ENCODE measurements at places on chromosomes 4 and X.

DNA sequence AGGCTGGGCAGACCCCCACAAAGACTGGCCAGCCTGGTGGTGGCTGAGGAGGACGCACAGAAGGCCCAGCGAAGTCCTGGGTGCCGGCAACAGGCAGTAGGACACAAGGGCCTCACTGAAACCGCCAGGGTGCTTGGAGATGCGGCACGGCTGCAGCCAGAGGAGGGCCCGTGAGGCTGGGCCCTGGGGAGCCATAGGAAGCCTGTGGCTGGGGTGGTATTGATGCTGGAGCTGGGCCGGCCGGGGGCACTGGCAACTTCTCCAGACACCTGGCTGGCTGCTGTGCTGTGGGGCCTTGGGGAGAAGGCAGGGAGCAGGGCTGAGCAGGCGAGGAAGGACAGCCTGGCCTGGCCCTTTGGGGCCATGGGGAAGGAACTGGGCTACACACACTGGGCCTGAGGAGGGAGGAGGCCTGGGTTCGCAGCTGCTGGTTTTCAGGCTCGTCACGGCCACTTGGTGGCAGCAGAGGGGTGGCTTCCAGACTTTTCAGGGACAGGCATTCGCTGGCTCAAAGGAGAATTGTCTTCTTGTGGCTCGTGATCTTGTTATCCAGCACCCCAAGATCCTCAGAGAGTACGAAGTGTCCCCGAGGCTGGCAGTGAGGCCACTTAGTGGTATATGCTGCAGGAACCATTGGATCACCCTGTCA is 37.2 kb downstream of the ATP2B3 start:
- peak; percentile 53 for DNase-seq

- no peak for DNase-seq
Measured at GRCh38 chr4:147339100-147339499, 141.8 kb upstream of the EDNRA start.

GRCh38 chr4:84218031-84218430 is 281.1 kb downstream of the NKX6-1 start:
- DNase-seq: peak; percentile 76

DNA sequence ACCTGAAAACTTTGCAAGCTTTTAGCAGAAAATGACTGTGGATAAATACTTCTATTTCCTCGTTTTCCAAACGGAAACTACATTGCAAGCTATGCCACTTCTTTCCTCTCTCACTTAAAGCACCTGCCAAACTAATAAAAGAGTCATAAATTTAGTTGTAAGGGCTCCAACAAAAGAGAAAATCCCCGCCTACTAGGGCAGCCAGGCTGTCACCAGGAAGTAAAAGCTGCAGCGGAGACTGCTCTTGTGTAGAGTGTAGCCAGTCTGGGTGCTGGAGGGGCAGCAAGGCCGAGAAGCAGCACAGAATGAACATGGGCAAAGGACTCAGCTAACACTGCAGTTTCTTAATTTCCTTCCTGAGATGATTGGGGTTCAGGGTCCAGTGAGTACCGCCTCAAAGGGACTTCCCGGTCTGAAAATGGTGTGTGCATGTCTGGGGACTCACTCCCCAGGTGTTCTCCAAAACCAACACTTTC is 89.3 kb upstream of the MAML3 start:
- DNase-seq: peak; percentile 43

- no peak for DNase-seq
Measured at GRCh38 chr4:38678078-38678477, 14.1 kb downstream of the KLF3 start.

DNA sequence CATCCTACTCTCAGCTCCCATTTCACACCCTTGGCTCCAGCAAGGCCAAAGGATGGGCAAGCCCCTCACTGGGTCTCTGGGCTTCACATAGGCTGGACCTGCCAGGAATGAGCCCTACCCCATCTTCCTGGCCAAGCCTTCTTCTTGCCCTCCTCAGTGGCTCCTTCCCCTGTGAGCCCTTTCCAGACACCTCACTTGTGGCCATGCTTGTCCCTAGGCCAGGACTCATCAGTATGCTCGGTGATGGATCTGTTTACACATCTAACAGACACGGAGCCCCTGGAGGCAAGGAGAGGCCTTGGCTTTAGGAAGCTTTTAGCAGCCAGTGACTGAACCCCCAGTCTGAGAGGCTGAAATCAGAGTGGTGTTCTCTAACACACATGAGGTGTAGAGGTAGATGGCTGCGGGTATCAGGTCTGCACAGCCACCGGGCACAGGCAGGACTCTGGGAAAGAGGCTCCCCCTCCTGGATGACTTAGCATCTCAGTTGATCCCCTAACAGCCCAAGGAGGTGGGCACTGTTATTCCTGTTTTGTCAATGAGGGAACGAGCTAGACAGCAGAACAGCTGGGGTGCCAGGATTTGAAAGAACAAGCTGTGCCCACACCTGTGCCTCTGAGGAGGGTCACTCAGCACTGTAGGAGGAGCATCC is 44.8 kb downstream of the PPP2R2C start:
- no peak for DNase-seq

GRCh38 chrX:36501169-36501702 is 506.9 kb upstream of the FAM47C start:
- no peak for DNase-seq

DNA sequence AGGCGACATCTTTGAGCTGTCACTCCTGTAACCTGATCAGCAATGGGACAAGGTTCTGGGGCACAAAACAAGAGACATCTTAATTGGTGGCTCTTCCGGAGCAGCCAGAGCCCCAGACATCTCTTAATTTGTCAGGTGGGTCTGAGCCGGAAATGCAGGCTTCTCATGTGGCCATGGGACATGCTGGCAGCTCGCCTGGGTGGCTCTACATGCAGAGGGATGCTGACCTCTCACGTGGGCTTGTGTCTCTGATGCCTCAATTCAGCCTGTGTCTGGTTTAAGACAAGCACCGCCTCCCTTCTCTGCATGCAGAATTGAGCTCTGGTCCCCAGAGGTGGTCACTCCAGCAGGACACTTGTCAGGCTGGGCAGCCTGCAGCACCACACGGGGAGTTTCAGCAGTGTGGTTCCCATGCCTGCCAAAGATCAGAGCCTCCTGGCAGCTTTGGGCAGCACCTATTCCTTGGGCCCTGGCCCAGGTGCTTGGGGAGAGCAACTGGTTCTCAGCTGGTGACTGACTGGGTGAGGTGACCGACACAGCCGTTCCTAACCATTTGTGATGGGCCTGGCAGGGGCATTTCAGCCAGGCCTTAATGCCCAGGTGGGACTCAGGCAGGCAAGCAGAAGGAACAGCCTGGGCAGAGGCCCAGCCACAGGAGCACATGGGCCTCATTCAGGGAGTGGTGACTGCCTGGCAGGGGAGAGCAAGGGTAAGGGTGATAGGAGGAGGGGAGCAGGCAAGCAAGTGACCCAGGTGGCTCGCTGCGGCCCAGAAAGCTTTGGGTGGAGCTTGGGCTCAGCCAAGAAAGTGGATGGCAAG is 53.4 kb downstream of the HMX1 start:
- no peak for DNase-seq

- DNase-seq: no peak
Measured at GRCh38 chr4:61152433-61152832, 47.7 kb upstream of the ADGRL3 start.

DNA sequence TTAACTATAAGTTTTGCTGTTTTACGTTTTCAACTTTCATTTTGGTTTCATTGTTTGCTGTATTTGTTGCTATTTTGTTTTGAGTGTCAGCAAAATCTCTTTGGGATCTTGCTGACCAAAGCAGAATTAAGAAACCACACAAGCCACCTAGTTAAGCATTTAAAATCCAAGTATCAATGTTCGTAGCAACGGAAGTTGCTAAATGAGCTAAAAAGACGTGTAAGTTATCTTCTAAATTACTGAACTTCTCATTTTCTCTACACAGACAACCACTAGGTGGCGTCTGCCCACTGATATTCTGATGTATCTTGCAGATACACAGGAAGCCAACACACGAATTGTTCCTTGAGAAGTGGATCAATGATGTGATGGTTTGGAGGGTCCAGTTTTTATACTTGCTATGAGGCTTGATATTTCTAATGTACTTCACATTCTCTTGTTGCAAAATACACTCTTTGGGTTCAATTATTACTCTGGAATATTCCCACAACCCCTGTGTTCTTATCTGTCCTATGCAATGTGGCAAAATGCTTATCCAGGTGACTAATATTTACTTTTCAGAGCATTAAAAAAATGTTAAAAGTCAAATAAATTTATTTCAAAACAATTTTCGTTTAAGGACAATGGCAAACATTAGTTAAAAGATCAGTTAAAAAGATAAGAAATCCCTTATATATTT is 250.5 kb downstream of the TECRL start:
- DNase-seq: peak; percentile 60

DNA sequence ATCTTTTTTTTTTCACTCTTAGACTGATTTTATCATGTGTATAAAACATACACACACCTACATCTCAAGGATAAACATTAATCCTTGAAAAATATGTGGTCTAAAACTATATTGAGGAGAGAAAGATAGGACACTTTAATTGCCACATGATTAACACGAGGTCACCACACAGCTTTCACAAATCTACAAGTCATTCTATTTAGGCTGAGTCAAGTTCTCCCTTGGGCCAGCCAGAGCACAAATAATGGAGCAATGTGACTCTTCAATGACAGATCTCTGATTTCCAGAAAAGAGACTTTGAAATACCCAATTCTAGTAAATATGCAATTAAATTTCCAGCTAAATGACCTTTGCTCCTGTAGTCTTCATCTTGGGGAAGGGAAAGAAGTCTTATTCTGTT is 12.9 kb upstream of the ADH4 start:
- DNase-seq: no peak

DNA sequence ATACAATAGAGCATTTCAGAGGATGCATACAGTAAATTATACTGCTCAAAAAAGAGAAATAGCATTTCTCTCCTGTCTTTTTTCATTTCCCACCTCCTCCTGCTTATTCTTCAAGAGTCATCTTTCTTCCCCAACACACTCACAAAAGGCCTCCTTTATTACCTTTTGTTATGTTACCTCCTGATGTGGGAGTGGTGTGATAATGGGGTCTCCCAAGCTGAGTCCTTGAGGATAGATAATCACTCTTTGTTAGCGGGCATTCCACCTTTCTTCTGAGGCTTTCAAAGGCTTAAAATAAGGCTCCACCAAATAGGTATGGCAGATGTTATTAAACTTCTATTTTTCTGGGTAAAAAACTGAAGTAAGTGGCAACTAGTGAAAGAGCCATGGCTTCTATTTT is 159.8 kb downstream of the CPEB2 start:
- DNase-seq: no peak

GRCh38 chr4:1988327-1988724 is 20.4 kb downstream of the NELFA start:
- DNase-seq: no peak

GRCh38 chr4:26289401-26289800 is 31.4 kb upstream of the RBPJ start:
- no peak for DNase-seq

GRCh38 chr4:57435300-57435699 is 325.1 kb upstream of the IGFBP7 start:
- DNase-seq: no peak

- no peak for DNase-seq
Measured at GRCh38 chr4:61373901-61374440, 173.8 kb downstream of the ADGRL3 start.

GRCh38 chr4:152591876-152592275 is 56.0 kb upstream of the FBXW7 start:
- DNase-seq: no peak

DNA sequence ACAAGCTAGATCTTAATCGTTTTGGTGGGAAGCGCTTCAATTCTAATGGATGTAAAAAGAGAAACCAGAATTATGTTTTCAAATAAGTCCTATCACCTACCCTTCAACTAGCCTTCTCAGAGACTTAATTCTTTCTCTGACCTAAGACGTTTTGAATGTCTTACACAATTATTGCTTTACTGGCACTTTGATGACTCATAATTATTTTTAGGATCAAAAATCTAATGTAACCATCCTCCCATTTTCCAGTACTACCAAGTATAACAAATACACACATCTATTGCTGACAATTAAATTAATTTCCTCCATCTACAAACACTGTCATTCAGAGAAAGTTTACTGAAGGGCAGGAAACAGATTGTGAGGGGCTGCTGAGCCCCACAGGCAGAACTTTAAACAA is 108.6 kb downstream of the PPP3CA start:
- no peak for DNase-seq

- DNase-seq: no peak
Measured at GRCh38 chr4:36761607-36762006, 480.2 kb downstream of the DTHD1 start.

- DNase-seq: no peak
Measured at GRCh38 chr4:113831457-113831856, 69.9 kb upstream of the CAMK2D start.

GRCh38 chr4:138918169-138918869 is 97.3 kb upstream of the NOCT start:
- no peak for DNase-seq

GRCh38 chrX:44061968-44062614 is 88.9 kb upstream of the NDP start:
- no peak for DNase-seq

- peak; percentile 79 for DNase-seq
Measured at GRCh38 chrX:112840382-112841113, at the start of gene AMOT. AMOT (minus strand) TSS chrX:112840831; CDS start chrX:112823126, 17,705 bp downstream.

DNA sequence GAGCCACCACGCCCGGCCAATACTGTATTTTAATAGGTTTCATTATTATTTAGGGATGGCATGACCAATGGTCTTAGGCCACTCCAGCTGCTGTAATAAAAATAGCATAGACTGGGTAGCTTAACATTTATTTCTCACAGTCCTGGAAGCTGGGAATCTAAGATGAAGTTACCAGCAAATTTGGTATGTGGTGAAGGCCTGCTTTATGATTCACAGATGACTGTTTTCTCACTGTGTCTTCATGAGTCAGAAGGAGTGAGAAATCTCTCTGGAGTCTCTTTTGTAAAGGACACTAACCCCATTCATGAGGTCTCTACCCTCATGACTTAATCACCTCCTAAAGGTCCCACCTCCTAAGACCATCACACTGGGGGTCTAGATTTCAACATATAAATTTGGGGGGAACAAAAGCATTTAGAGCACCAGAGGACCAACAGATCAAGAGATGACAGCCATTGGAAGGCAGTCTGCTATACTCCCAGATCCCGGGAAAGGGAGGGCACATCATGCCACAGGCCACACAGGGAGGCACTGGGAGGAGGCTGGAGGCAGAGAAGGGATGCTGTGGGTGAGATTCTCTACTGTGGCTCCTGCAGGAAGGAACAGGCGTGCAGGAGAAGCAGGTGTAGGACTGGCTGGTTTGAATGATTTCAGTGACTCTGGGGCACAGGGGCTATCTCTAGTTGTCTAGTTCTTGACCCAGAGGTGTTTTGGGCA is 335.8 kb upstream of the SFRP2 start:
- DNase-seq: no peak

- no peak for DNase-seq
Measured at GRCh38 chrX:264634-265455, 16.3 kb upstream of the PLCXD1 start.

GRCh38 chrX:107674480-107675364 is 46.4 kb downstream of the PRPS1 start:
- peak; percentile 77 for DNase-seq

- DNase-seq: no peak
Measured at GRCh38 chr4:104868958-104869357, 277.7 kb upstream of the TET2 start.

All from NCI-H1694 (cell line).